ENCODE measurements at places on chromosomes 11 and 22.
A peak's percentile ranks its signal among the peaks of the same experiment; 100 is the strongest.

- no peak for DNase-seq
These were observed 728 bp downstream of the TBC1D22A start for GRCh38 chr22:46763051-46763705.

DNA sequence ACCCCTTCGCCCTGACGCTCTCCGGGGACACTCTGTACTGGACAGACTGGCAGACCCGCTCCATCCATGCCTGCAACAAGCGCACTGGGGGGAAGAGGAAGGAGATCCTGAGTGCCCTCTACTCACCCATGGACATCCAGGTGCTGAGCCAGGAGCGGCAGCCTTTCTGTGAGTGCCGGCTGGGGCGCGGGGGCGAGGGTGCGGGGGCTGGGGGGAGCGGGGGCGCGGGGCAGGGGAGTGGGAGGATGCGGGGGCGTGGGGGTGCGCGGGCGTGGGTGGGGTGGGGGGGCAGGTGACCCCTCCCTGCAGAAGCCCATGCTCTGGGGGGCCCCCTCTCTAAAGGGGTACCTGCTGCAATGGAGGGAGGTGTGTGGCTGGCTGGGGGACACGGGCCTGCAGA, 51.4 kb downstream of the LRP5 start:
- DNase-seq = no peak

DNA sequence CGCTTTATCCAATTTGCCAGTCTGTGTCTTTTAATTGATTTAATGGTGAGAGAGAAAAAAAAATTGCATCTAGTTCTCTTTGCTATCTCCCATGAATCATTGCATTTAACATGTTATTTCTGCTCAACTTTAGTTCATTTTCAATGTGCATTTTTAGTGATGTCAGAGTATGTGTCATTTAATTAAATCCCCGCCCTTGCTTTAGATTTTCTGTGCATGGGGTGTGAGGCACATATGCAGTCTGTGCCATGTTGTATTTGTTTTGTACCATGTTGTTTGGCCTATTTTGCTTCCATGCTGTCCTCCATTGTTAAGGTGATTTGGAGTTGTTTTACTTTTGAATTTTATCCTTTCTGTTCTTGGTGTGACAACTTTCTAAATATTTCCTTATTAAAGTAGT, 8.3 kb upstream of the NCR3LG1 start:
- no peak for DNase-seq

DNA sequence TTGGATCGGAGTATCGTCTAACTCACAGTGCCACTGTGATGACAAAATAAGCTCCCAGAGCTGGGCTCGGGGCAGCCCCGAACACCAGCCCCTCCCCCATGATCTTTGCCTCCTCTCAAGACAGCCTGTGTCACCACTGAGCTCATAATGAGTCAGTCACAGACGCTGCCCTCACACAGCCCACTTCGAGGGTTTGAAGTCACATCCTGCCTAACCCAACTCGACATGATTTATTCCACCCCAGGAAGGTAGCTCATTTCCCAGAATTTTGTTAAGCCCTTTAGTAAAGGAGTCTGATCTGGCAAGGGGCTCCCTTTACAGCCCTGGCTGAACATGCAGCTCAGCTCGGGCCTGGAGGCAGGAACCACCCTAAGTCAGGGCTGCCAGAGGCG, 22.8 kb downstream of the MYH9 start:
- peak; percentile 91 for DNase-seq

DNA sequence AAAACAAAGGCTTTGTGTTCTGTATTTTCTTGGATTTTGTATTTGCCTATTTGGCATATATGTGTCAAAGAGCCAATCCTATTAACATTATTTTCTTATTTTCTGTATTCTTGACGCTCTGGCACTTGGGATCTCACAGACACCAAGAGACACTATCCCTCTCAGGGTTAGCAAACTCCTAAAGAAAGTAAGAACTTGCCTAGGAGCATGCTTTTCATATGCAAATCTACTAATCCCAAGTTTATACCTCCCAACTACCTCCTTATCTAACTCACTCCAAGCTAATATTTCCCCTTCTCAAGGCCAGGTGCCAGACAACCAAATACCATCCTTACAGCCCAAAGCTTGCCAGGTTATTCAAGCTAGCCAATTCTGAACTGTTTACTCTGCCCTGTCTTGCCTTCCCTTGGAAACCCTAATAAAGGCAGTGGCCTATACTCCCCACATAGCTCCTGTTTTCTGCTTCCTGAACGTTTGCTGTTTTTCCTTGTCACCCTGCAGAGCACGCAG, 455.4 kb upstream of the ANO3 start:
- DNase-seq = no peak

All from adrenal gland (tissue), 19 donors.